Activated naive CD4-positive, alpha-beta T cell treated with anti-CD3 and anti-CD28 coated beads, Interleukin-2, amount 50 U/mL, for 72 hours (primary cell): ENCODE measurements at places on chromosomes 2 and 18.

GRCh38 chr2:55391155-55391554, 28.5 kb downstream of the CCDC88A start:
- DNase-seq = no peak

GRCh38 chr18:49025767-49026500, 75.2 kb upstream of the SMAD7 start:
- DNase-seq = peak; percentile 45

- DNase-seq = no peak
These were observed 46.6 kb downstream of the PIGN start for GRCh38 chr18:62140259-62140658.

DNA sequence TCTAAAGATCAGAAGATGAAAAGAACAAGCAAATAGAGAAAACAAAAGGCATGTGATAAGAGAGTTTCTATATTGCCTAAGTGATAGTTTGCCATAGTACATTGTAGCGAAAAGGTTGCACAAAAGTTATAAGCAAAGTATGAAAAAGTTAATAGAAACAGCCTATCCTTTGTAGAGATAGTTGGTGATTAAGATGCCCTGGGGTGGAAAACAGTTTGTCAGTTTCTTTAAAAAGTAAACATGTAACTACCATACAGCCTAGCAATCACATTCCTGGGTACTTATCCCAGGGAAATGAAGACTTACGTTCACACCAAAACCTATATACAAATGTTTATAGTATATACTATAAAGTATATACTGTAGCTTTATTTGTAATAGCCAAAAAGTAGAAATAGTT, 16.9 kb upstream of the DAPL1 start:
- no peak for DNase-seq
